ENCODE measurements at places on chromosomes 11 and 22.

GRCh38 chr11:65125197-65126056, 3.3 kb downstream of the MRPL49 start:
- DNase-seq: no peak

GRCh38 chr22:36755316-36755715, 20.6 kb downstream of the IFT27 start:
- DNase-seq: no peak

DNA sequence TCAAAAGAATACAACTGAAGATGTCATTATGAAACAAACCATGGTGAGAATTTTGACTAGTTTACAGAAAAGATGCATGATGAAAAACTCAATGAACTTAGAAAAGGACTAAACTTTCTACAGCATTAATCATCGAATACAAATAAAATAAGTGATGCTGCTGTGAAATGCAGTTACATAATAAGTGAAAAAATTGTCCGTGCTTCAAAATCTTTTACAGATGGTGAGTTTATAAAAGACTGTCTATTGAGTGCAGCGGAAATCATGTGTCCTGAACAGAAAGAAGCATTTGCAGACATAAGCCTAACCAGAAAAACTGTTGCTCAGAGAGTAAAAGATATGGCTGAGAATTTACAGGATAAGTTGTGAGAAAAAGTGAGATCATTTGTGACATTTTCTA, 33.8 kb downstream of the NEAT1 start:
- DNase-seq: no peak

- no peak for DNase-seq
Observed at GRCh38 chr22:17222503-17222902, 3.3 kb upstream of the ADA2 start.

- DNase-seq: no peak
Observed at GRCh38 chr11:72867970-72868369, 53.8 kb downstream of the ATG16L2 start.

DNA sequence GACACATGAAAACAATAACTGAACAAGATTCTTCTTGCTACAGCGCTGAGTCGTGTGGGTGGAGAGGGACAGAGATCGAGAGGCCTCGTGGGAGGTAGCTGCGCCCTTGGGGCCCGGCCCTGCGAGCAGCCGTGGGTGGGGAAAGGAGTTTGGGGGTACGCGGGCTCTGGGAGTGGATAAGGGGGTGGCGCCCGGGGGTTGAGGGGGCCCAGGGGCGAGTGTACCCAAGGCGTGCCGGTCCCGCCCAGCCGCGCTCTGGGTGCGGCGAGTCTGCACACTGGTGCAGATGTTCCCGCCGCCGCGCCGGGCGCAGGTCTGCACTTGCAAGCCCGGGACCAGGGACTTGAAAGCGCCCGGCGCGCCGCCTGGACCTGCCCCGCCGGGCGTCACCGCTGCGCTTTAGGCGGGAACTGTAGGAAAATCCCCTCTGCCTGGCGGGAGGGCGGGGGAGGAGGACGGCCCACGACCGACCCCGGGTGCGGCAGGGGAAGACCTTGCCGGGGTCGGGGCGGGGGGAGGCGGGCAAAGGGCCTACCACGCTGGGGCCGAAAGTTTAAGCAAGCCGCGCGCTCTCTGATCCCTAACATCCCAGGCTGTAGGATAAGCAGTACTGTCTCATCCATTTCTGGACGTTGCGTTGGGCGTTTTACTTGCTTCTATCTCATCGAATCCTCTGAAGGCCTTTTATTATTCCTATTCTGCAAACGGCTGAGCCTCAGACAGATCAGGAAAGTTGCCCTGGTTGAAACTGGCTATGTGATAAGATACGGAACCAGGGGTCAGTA, 1.4 kb upstream of the KREMEN1 start:
- no peak for DNase-seq

- DNase-seq: no peak
Observed at GRCh38 chr11:6635082-6635932, 16.1 kb upstream of the TPP1 start.

Measured in stimulated activated CD8-positive, alpha-beta memory T cell treated with anti-CD3 and anti-CD28 coated beads, Interleukin-2, amount 100 ng/mL, for 1 hour (primary cell).